Cortex of kidney (tissue), 1 donor: ENCODE measurements at places on chromosomes 2 and 18.

DNA sequence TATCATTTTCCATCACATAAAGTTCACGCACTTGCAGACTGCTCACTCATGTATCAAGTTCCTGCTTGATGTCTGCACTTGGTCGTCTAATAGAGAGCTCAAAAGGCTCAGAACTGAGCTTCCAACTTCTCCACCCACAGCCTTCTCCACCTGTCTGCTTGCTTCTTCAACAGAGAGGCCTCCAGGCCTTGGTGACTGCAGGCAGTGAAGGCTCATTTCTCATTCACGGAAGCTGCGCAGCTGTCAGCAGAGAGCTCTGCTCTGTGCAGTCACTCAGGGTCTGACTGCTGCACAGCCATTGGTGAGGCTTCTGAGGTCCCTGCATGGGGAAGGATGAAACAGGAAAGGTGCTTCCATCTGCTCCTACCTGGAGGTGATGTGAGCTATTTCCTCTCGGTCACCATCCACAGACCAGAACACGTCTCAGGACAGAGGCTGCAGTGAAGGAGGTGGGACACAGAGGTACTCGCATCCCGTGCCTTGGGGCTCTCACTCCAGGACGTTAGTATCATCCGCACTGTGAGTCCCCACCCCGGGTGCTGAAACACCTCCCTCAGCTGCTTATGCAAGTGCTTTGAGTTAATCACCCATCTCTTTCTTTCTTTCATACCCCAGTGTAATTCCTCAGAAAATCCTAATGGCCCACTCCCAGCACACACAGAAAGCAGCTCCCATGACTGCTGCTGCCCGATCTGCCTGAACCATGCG lies 126.2 kb downstream of the TMEM18 start:
- no peak for DNase-seq

DNA sequence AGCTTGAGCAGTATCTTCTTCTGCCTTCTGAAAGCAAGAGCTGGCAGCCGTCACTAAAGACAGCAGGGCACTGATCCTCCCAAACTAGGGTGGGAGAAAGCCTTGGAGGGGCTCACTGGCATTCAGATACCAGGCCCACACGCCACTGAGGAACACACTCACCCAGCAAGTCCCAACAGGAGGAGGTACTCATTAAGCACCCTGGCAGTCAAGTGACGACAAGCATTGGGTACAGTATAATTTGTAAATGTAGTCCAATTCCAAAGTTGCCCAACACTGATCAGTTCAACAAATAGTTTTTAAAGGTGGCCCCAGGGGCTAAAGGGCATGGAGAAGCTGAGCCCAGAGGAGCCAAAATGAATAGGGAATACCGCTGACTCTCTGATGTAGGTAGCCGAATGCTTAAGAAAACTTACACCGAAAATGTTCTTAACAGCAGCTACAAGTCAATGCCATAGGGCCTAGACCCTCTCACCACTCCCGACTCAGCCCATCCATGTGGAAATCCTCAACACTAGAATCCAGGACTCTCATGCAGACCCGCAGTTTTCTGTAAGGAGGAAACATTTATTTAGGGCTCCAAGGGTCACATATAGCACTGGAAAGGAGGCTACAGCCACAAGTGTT lies 9.9 kb downstream of the LIMS2 start:
- DNase-seq, result no peak

GRCh38 chr18:805008-805754 lies 6.9 kb downstream of the YES1 start:
- DNase-seq, result no peak

- no peak for DNase-seq
Measured at GRCh38 chr2:8993196-8993901, 10.1 kb downstream of the MBOAT2 start.

- no peak for DNase-seq
Measured at GRCh38 chr2:18656048-18656447, 66.7 kb upstream of the NT5C1B start.

GRCh38 chr18:395456-396250 lies 104.8 kb downstream of the COLEC12 start:
- no peak for DNase-seq

- no peak for DNase-seq
Measured at GRCh38 chr2:219266886-219267285, 12.3 kb upstream of the DNAJB2 start.

GRCh38 chr2:143847257-143847656 lies 672.7 kb downstream of the ZEB2 start:
- DNase-seq, result no peak

GRCh38 chr18:74831571-74832250 lies 234.0 kb downstream of the ZNF407 start:
- no peak for DNase-seq

DNA sequence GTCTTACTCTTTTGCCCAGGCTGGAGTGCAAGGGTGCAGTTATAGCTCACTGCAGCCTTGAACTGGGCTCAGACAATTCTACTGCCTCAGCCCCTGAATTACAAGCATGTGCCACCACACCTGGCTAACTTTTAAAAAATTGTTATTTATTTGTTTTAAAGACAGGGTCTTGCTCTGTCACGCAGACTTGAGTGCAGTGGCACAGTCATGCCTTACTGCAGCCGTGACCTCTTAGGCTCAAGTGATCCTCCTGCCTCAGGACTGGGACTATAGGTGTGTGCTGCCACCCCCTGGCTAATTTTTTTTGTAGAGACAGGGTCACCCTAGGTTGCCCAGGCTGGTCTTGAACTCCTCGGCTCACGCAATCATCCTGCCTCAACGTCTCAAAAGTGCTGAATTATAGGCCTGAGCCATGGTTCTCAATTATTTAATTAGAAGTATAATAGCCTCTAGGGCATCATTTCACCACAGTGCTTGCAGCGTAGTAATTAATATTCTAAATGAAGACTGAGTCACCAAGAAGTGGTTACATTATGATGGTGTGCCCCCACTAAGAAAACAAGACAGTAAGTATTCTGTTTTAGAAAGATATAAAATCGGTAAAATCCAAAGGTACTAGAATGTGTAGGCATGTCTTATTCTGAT lies 69.6 kb downstream of the EML4 start:
- DNase-seq, result no peak

DNA sequence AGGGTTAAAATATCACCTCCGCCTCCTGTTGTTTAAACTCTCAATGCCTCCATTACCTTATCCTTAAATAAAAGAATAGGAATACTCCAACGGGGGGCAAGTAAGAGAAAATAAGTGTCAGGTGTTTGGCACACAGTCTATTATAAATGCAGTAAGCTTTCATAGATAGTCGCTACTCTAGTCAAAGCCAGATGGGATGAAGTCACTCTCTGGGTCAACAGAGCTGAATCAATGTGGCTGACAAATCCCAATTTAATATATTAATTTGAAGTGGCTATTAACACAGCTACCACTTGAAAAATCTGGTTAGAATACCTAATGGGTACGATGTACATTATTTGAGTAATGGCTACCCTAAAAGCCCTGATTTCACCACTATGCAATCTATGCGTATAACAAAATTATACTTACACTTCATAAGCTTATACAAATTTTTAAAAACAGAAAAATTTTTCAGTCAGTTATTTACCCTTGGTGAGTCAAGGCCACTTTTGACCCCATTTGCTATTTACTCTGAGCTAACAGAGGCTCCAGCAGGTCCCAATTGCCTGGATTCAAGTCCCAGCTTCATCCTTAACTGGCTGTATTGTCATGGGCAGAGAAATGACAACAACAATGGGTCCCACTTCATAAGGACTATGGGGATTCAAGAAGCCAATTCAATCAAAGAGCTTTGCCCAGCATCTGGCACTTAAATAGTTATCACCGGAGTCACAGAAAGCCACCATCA lies 167.5 kb upstream of the PID1 start:
- DNase-seq, result no peak

DNA sequence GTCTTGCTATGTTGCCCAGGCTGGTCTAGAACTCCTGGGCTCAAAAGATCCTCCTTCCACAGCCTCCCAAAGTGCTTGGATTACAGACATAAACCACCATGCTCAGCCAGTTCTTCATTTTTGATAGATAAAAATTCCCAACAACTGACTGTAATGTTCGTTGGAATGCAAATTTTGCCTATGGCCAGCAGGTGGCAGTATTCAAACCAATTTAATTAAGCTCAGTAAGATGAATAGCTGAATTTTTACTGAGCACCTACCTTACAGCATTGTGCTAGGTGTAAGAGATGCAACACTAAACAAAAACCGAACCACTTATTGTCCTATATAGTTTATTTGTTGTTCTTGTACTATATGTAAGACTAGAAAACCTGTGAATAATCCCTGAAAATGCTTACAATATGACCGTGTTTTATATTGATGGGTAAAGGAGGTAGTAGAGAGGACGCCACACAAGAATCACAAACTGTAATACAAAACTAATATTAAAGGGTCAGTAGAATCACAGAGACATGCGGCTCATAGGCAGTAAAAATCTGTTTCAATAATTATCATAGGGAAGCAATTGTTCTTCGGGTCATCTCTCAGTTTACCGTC lies 8.2 kb upstream of the TMEM182 start:
- DNase-seq, result no peak

DNA sequence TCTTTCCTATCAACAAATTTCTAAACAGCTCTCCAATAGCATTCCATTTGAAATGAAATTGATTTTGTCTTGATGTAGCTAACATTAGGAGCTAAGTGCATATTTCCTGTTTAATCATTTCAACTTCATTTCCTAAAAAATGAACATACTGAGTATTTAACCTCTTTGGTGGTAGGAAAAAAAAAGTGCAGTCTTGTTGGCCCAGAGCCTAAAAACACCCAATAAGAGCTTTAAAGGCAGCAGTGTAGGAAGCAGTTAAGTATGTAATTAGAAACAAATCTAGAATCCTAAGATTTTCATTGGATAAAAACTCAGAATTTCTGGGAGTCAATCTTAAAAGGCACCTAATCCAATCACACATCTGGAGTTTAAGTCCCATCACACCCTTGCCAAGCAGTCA lies 71.0 kb upstream of the RBMS1 start:
- DNase-seq, result no peak

GRCh38 chr2:1744446-1745170 lies at the start of gene PXDN:
Gene PXDN, minus strand, starts transcription at chr2:1744515. Its CDS starts 60 bp downstream, at chr2:1744455.
- DNase-seq, result no peak
